ENCODE measurements at places on chromosomes 16 and 17.

- no peak for DNase-seq
Observed at GRCh38 chr17:57294101-57294500, 37.8 kb downstream of the MSI2 start.

DNA sequence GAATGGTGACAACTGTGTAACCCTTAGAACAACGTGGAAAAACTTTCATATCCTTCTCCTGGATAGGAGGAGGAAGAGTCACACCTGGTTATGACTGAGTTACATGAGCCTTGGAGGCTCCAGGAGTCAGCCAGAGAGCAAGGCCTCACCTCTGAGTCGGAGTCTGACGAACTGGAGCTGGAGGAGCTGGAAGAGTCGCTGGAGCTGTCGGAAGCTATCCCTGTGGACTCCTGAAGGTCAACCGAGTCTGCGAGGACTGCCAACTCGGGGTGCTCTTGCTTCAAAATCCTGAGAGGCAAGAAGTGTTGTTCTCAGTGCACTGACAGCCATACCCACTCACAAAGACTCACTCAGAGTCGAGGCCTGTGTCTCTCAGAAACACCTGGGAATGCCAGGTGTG lies 6.2 kb downstream of the JMJD6 start:
- no peak for DNase-seq

DNA sequence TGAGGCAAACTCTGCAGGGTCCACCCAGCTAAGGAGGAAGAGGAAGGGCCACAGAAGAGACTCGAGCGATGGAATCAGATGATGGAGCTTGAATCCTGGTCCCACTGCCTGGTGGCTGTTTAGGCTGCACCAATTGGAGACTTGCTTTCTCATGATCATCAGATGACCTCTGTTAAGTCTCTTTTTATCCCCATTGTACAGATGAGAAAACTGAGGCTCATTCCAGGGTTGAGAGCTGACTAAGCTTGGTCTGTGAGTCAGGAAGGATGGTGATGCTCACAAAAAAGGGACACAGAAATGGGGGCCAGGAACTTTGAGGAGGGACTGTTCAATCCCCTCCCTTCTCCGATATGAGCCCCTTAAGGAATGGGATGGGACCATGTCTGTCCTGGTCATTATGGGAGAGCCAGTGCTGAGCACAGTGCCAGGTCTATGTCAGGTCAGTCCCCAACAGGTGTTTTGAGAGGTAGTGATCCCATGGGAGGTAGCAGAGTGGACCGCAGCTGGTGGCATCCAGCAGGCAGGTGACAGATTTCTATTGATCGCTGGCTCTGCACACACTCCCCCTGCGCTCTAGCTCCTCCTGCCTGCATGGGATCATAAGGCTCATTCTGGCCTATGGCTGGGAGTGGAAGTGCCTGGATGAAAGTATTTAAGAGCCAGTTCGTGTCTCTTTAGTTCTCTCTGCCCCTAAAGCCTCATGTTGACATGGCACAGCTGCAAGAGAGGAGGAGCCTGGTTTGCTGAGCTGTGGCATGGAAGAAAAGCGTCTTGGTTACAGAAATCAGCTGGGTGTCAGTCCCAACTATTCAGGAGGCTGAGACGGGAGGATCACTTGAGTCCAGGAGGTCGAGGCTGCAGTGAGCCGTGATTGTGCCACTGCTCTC lies 27.2 kb downstream of the SNX20 start:
- DNase-seq = no peak

GRCh38 chr17:45318561-45319230 lies 1.9 kb upstream of the MAP3K14 start:
- DNase-seq = no peak

Data from activated CD4-positive, alpha-beta T cell treated with anti-CD3 and anti-CD28 coated beads, Interleukin-2, Interleukin-4, amounts not matched to agents 100 ng/mL and 50 ng/mL, durations not matched to agents 16 hours and 8 hours (primary cell).